ENCODE measurements at places on chromosomes 1 and 21. TPM values are rescaled to one million over a fixed set of nuclear protein-coding genes. Genes with fewer than 3 reads are reported as not detected.

The FAM131C gene
- 1.5 TPM for total RNA-seq

The FCGR2B gene
- total RNA-seq, result 0.15 TPM

The CC2D1B gene
- 17.5 TPM for total RNA-seq

The IPO13 gene
- 27.6 TPM for total RNA-seq

The ATP8B2 gene
- 31.3 TPM for total RNA-seq

- no peak for ATAC-seq
Observed at GRCh38 chr1:90851711-90852050, 134.6 kb upstream of the BARHL2 start.

- no peak for ATAC-seq
Observed at GRCh38 chr1:209324901-209325871, 258.3 kb upstream of the CAMK1G start.

DNA sequence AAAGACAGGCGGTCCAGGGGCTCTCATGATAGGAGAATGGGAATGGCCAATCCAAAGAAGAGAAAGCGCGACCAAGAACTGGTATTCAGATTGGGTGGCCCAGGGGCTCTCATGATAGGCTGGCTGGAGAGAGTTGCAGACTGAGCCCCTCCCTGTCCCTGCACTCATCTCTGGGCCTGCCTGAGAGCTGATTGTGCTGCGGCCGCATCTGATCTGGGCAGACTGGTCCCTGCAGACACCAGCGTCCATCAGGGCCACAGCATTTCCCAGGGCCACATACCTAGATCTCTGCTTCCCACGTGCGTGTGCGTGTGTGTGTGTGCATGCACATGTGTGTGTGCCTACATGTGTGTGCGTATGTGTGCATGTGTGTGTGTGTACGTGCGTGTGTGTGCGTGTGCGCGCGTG, 30.4 kb upstream of the MAN1C1 start:
- ATAC-seq, result peak; percentile 25

DNA sequence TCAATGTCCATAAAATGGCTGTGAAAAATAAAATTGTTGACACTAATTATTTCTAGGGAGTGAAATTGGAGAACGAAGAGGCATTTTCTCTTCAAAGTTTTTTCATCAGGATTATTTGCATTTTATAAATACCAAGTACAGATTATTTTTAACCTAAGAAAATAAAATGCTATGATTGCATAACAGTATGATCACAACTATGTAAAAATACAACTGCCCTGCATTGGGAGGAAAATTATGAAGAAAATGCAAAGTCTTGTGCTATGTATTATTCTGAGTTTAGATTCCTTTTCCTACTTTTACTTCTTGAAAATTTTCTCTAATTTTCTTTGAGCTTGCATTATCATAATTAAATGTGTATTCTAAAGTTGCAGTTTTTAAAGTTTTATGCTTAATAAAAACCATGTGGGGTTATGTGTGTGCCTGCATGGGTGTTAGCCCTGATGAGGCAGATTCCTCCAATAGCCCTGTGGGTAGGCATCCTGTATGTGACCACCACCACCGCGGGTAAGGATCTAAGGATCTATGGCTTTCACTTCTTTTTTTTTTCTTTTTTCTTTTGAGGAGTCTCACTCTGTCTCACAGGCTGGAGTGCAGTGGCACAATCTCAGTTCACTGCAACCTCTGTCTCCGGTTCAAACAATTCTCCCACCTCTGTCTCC, 24.7 kb downstream of the STX6 start:
- ATAC-seq, result peak; percentile 62

DNA sequence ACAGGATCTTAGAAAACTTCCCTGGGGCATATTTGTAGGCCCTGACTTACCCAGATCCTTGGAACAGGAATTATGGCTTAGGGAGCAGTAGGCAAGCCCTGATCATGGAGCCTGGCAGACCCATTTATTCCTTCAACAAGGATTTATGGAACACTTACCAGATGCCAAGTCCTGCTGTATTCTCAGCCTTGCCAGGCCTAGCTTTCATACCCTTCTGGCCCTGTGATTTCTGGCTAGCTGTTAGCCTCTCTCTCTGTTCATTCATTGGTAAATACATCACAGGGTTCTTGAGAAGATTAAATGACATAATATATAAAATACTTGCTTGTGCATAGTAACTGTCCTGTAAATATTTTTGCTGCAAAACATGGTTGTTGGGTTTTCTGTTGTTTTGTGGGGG, 32.4 kb upstream of the SRP9 start:
- ATAC-seq, result no peak

DNA sequence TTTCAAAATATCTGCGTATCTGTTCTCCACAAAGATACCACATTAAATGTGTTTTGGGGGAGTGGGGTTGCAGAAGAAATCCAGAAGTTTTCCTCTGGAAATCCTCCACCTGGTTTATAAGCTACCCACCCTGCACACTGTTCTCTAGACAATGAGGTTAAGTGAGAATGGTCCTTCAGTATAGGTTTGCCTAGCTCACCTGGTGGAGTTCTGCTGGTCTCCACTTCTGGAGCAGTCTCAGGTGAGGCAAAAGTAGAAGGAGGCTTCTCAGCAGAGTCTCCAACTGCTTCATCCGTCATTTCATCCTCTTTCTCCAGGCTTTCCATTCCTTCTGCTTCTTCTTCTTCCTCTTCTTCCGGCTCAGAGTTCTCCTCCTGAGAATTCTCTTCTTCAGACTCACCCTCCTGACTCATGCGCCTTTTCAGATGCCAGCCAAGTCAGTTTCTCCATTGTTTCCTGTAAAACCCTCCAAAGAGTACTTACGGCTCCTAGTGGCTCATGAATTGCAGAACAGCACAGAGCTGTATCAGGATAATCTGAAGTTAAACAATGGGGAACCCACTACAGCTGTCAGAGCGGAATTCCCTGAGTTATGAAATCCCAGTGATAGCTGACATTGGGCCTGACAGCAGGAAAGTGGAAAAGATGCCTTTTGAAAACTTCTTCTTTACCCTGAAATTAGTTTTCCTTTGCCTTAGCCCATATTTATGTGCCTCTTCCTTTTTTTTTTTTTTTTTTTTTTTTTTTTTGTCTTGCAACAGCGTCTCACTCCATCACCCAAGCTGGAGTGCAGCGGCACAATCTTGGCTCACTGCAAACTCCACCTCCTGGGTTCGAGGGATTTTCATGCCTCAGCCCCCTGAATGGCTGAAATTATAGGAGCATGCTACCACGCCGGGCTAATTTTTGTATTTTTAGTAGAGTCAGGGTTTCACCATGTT, 38.5 kb downstream of the MSTO1 start:
- ATAC-seq, result peak; percentile 99

The TMEM61 gene
- not detected for total RNA-seq

The KRTAP12-2 gene
- not detected for total RNA-seq

- no peak for ATAC-seq
Observed at GRCh38 chr1:37650721-37651120, 16.0 kb upstream of the RSPO1 start.

DNA sequence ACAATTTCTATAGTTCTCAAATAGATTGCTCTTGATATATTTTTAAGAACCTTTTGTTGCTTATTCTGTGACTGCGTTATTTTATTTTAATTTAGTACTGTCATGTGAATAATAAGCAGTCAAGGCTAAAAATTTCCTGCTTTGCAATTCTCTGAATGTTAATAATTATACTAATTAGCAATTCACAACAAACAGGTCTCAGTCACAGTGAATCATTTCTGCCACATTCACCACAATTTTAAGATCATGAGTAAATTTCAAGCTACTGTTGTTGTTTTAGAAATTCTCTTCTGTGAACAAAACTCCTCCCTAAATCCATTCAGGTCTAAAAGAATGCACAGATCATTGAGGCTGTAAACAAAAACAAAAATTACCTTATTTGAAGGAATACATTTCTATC, 339.6 kb upstream of the DPYD start:
- no peak for ATAC-seq

The PODN gene
- total RNA-seq, result 2.7 TPM

DNA sequence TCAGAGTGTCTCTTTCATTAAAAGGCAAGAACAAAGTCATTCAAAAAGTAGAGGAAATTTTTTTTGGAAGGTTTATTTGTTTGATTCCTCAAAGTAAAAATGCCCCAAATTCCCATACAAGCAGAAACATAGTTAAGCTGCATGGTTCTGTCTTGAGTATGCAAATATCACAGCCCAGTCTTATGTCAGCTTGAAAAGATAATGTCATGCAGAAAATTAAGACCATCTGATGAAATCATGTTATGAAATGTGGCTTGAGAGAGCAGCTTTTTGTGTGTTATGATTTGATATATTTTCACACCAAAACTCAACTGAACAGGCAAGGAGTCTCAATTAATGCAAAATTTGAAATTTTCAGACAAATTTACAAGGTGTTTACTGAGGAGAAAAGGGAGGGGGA, 411.0 kb downstream of the LMO4 start:
- ATAC-seq, result no peak

The MRAP gene
- not detected for total RNA-seq

- no peak for ATAC-seq
Observed at GRCh38 chr1:9537863-9538668, 1.2 kb upstream of the SLC25A33 start.

The ST6GALNAC3 gene
- total RNA-seq, result not detected

GRCh38 chr1:224783006-224783651, 146.3 kb upstream of the DNAH14 start:
- ATAC-seq, result no peak

DNA sequence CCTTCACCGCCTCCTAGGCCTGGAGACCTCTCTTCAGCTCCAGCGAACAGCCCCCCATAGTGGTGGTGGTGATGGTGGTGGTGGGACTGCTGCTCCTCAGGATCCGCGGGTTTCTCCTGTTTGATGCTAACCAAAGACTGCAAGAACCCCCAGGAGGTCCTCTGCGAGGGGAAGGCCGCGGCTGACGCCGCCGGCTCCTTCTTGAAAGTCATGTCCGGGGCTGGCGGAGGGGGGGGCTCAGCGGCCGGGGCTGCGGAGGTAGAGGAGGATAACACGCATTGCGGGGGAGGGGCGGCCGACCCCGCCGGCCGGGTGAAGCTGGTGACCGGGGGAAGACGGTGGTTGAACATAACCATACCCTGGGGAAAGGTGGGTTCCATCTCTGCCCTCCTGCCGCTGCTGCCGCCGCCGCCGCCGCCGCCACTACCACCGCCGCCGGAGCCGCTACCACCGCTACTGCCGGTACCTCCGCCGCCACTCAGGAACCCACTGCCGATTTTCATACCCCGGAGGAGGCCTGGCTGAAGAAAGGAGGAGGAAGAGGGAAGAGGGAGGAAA, 554 bp downstream of the ZNF281 start:
- ATAC-seq, result peak; percentile 57

The DPT gene
- total RNA-seq, result 0.97 TPM

GRCh38 chr1:166200743-166201142, 33.9 kb upstream of the FAM78B start:
- ATAC-seq, result no peak

DNA sequence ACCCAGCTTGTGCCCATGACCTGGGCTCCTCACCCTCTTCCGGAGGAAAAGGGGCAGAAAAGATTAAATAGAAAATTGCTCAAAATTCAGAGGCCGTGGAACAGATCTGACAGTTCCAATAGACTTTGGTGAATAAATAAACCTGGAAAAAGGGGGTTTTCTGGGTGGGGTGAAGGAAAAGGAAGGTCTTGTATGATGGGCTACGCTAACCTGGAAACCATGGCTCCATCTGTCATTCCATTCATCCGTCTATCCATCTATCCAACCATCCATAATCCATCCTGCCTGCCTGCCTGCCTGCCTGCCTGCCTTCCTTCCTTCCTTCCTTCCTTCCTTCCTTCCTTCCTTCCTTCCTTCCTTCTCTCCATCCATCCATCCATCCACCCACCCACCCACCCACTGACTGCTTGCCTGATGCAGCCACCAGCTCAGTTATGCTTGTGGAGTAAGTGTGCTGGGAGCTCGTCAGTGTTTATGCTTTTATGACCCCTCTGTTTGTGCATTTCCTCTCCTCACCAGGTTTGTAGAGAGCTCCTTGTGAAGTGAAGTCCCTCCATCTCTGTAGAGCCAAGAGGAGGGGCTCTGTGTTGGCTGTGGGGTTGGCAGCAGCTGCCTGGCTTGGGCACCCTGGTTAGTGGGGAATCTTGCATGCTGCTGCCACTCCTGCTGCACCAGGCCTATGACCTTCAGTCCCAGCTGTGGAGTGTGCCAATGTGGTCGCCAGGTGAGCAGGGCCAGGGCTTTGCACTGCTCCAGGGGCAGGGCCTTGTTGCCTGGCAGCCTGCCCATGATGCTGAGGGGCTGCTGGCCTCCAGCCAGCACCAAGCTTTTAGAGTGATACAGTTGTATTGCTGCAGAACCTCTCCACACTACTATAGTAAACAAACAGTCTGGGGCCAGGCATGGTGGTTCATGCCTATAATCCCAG, 16.0 kb upstream of the POU3F1 start:
- no peak for ATAC-seq

- no peak for ATAC-seq
Observed at GRCh38 chr1:116256875-116257274, 116.2 kb upstream of the ATP1A1 start.

The TIAM1 gene
- total RNA-seq, result 1.6 TPM

DNA sequence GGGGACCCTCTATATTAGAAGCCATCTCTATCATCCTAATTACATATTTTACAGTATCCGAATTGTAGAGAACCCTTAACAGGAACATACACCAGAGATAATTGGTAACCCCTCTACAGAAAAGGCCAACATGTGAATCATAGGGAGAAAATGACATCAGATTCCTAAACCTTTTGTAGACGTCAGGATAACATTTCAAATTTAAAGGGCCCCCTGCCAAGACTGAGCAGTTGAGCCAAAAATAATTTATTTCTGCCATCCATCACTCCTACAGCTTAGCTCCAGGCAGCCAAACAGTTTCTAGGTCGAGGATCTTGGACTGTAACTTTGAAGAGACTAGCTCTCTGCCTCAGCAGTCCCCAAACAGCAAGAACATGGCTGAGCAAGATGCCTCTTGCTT, 21.2 kb downstream of the ZNF697 start:
- no peak for ATAC-seq

DNA sequence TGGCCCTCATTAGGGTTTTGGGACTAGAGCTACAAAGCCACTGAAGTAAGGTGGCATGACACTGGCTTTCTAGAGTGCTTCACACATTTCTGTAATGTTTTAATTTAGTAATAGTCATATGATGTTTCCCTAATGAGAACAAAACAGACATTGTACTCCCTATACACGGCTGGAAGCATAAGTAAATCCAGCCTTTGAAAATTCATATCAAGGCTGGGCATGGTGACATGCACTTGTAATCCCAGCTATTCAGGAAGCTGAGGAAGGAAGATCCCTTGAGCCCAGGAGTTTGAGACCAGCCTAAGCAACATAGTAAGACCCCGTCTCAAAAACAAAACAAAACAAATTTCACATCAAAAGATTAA, 7.4 kb downstream of the USP48 start:
- ATAC-seq, result no peak

GRCh38 chr1:121414905-121415304, 230.1 kb downstream of the SRGAP2C start:
- no peak for ATAC-seq

The COA6 gene
- total RNA-seq, result 24.6 TPM

DNA sequence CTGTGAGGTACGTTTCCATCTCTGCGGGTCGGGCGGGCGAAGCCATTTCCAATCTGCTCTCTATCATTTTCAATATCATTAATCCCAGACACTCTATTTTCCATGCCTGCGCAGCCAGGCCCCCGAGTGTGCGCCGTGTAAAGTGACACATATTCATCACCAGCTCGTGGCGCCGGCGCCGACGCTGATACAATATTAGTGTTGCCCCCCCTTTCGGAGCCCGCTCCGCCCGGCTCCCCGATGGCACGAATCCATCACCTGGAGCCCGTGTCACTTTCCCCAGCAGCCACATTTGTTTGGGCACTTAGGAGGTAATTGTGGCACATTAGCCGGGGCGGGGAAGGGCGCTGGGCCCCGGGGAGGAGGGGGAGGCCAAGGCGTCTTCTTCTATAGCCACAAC, 33.7 kb upstream of the DMBX1 start:
- ATAC-seq, result no peak

- ATAC-seq, result no peak
Observed at GRCh38 chr1:210587566-210587965, 258.9 kb downstream of the HHAT start.

All from motor neuron (in vitro differentiated cells).